Mesangial cell (primary cell): ENCODE measurements at places on chromosomes 16 and 17. TPM values are rescaled to one million over a fixed set of nuclear protein-coding genes. Genes with fewer than 3 reads are reported as not detected.

MYH4 gene
- total RNA-seq = not detected in 2 replicates

KCTD19 gene
- total RNA-seq = 0.16 and 0.38 TPM in 2 replicates

GDPD3 gene
- 0.16 and 0.76 TPM in 2 replicates for total RNA-seq

ABCA10 gene
- under 0.01 and 0.25 TPM in 2 replicates for total RNA-seq

KRTAP1-5 gene
- not detected in 2 replicates for total RNA-seq

RNF222 gene
- total RNA-seq = not detected in 2 replicates

NDUFB10 gene
- 334 and 388 TPM in 2 replicates for total RNA-seq

SDK2 gene
- 0.33 and 0.51 TPM in 2 replicates for total RNA-seq

CSF3 gene
- not detected in 2 replicates for total RNA-seq

KRT27 gene
- 0.51 TPM in 1 of 2 replicates, not detected in the other for total RNA-seq

CCL23 gene
- total RNA-seq = not detected in 2 replicates

FAM234A gene
- 77.1 and 163 TPM in 2 replicates for total RNA-seq

CACNA1G gene
- under 0.01 and 0.38 TPM in 2 replicates for total RNA-seq

CDK3 gene
- total RNA-seq = 2.4 and 2.9 TPM in 2 replicates

GDPD1 gene
- 0.49 and 2.2 TPM in 2 replicates for total RNA-seq

GCGR gene
- total RNA-seq = 0.63 TPM in 1 of 2 replicates, not detected in the other

AXIN1 gene
- 23.5 and 27.3 TPM in 2 replicates for total RNA-seq

CCDC144A gene
- under 0.01 and 0.49 TPM in 2 replicates for total RNA-seq

HSD17B1 gene
- 1.1 and 4.4 TPM in 2 replicates for total RNA-seq

CACNG4 gene
- 0.25 TPM in 1 of 2 replicates, not detected in the other for total RNA-seq

BTBD17 gene
- total RNA-seq = not detected in 2 replicates

TPSAB1 gene
- total RNA-seq = not detected in 2 replicates

ASB16 gene
- total RNA-seq = 0.51 TPM in 1 of 2 replicates, not detected in the other

SP6 gene
- 0.38 and 0.65 TPM in 2 replicates for total RNA-seq

LRRC36 gene
- 0.16 TPM in 1 of 2 replicates, not detected in the other for total RNA-seq

DNAJA3 gene
- 38.8 and 63.2 TPM in 2 replicates for total RNA-seq

SLC5A10 gene
- total RNA-seq = 0.13 TPM in 1 of 2 replicates, not detected in the other

DOC2B gene
- 21.3 and 67.9 TPM in 2 replicates for total RNA-seq

ALDH3A1 gene
- 0.33 TPM in 1 of 2 replicates, not detected in the other for total RNA-seq

CTF1 gene
- total RNA-seq = 2.8 and 6.8 TPM in 2 replicates

FAM20A gene
- under 0.01 TPM in 1 of 2 replicates, not detected in the other for total RNA-seq

PDE6G gene
- total RNA-seq = 0.65 and 6.6 TPM in 2 replicates

SMIM5 gene
- 0.25 TPM in 1 of 2 replicates, not detected in the other for total RNA-seq

OR1F1 gene
- total RNA-seq = not detected in 2 replicates

SENP3 gene
- total RNA-seq = 61.2 and 89.3 TPM in 2 replicates

AURKB gene
- 6.2 and 163 TPM in 2 replicates for total RNA-seq

FAM83G gene
- total RNA-seq = 17.4 and 19.3 TPM in 2 replicates

PTX4 gene
- total RNA-seq = 0.13 TPM in 1 of 2 replicates, not detected in the other

ZPBP2 gene
- not detected in 2 replicates for total RNA-seq

LPO gene
- total RNA-seq = not detected in 2 replicates

TSPAN10 gene
- total RNA-seq = 1.1 and 1.9 TPM in 2 replicates

ESRP2 gene
- 6.2 and 9.0 TPM in 2 replicates for total RNA-seq

CHST4 gene
- total RNA-seq = not detected in 2 replicates

VPS9D1 gene
- 5.4 and 22.3 TPM in 2 replicates for total RNA-seq

EVI2B gene
- total RNA-seq = under 0.01 TPM in 1 of 2 replicates, not detected in the other

VTN gene
- 0.13 TPM in 1 of 2 replicates, not detected in the other for total RNA-seq

NPIPB12 gene
- total RNA-seq = 6.5 and 14.8 TPM in 2 replicates

MARCHF10 gene
- 0.65 and 1.4 TPM in 2 replicates for total RNA-seq

AOC3 gene
- total RNA-seq = 0.38 TPM in 1 of 2 replicates, not detected in the other

FHOD1 gene
- 22.2 and 29.8 TPM in 2 replicates for total RNA-seq

CD300E gene
- total RNA-seq = not detected in 2 replicates

ZFPM1 gene
- total RNA-seq = 1.6 and 4.2 TPM in 2 replicates

COX6A2 gene
- total RNA-seq = not detected in 2 replicates
